Adipocyte (in vitro differentiated cells): ENCODE measurements at places on chromosomes 6 and 20.

DNA sequence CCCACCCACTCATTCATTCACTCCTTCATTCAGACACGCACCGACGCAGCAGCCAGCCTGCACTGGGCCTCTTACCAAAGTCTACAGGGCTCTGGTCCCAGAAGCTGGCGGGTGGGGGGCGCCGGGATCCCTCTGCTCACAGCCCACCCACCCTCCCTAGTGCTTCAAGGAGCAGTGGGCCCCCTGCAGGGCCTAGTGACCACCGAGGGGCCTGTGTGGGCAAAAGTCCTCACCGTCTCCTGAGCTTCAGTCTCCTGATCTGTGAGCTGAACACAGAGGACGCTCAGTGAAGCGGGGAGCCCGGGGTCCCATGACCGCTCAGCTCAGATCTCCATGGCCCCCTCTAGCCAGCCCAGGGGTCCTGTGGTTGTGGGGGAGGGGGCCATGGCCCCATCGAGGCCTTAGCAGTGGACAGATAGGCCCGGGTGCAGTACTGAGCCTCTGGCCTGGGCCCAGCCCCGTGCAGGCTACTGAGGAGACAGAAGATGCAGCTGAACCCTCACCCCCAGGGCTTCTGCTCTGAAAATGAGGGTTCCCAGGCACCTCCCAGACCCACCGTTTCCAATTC is 33.4 kb upstream of the MRGBP start:
- no peak for DNase-seq

GRCh38 chr6:70412252-70413113 is 825 bp upstream of the FAM135A start:
- DNase-seq: no peak

DNA sequence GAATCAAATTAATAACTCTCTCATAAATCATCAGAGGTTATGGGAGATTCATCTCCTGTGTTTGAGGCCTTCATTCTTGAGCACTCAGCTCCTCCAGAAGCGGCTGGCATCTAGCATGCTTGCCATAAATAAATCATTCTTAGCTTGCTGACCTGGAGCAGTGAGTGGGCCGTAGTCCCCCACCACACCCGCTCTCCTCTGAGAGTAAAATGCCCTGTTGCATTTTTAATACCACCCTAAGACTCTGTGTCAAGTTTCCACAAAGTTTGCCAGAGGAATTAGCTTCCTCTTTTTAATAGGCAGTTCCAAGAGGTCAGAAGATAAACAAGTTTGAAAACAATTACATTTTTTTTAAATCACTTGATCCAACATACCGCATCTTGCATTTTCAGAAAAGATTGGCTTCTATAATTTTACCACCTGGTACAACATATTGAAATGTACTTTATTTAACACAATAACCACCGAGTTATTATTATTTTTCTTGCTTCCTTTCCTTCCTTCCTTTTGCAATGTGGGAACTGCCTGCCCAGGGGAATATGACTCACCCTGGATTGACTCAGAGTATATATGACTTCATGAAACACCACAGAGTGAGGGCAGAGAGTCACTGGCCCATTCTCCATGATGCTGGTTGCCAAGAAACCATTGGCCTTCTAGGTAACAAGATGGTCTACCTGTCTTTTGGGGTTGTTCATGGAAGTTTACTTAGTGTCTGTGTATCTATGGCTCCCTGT is 29.4 kb upstream of the CLIC5 start:
- DNase-seq: peak; percentile 67

DNA sequence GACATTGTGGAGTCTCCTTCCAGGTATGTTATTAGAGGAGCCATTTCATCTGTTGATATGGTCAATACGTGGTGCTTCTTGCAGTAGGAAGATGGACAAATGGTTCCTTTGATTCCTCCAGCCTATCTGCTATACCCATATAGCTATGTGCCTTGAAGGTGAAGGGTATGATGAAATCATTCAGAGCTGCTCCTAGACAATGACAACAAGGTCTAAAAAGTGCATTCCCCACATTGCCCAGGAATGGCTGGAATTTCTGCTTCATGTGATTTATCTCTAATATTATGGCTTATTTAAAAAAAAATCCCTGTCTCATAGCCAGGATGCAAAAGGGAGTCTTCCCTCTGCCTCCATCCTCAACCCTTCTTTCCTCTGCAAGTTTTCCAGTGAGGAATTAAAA is 14.1 kb downstream of the DAAM2 start:
- DNase-seq: no peak

- DNase-seq: no peak
These were observed 295.0 kb downstream of the KCNQ5 start for GRCh38 chr6:72916906-72917305.

- no peak for DNase-seq
These were observed 50.0 kb downstream of the CNBD2 start for GRCh38 chr20:36018208-36018988.

DNA sequence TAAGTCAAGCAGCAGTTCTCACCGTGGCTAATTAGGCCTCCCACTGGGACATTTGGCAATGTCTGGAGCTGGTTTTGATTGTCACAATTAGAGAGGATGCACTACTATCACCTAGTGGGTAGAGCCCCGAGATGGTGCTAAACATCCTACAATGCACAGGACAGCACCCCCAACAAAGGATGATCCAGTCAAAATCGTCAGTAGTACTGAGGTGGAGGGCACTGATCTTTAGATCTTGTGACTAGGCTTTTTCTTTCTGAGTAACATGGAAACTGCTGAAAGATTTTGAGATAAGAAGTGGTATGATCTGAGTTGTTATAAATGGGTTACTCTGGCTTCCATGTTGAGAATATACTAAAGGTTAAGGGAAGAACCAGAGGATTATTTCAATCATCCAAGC is 12.0 kb downstream of the UBD start:
- DNase-seq: no peak

DNA sequence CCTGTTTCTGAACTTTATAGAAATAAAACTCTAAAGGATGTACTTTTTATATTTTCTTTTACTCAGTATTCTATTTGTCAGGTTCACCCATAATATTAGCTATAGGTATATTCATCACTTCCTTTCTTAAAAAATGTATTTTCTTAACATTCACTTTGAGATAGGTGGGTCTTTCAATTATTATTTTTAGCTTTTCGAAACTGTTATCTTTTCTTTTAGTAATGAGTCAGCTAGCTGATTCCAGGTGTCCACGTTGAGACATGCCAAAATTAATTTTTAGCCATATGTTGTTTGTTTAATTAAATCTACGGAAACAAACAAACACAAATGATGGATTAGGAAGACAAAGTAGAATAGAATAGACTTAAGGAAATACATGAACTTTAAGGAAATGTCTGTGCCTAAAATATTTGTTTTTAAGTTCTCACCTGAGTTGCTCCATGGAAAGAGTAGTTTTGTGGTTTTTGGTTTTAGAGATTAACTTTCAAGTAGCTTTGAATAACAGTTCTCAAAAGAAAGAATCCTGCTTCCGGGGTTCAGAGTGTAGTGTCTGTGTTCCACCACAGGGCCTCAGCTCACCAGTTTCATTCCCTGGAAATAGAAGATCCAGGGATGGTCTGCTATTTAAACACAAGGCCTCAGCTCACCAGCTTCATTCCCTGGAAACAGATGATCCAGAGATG is 435.0 kb downstream of the HAO1 start:
- no peak for DNase-seq
